Heart right ventricle (tissue), 16 donors: ENCODE measurements at places on chromosomes 16 and 17. TPM values are rescaled to one million over a fixed set of nuclear protein-coding genes. Genes with fewer than 3 reads are reported as not detected.
A peak's percentile ranks its signal among the peaks of the same experiment; 100 is the strongest.

DNA sequence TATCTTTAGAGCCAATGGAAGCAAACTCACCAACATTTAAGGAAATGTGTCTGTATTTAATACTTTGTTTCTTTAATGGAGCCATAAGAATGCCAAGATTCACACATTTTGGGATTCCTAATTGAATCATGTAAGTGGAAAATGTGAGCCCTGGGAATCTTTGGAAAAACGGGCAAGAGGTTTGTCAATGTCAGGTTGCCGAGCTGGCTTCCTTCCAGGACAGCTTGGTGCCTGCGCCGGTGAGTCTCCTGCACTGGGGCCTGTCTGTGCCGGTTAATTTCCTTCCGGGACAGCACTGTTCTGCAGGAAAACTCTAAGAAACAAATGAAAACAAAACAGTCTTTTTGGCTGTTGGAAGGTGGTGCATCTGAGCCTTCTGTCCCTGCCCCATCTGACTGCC is 210.6 kb downstream of the HAPSTR1 start:
- DNase-seq: no peak

GRCh38 chr17:70434536-70435490 is 265.5 kb downstream of the KCNJ2 start:
- no peak for DNase-seq

GRCh38 chr17:1087381-1088241 is 90.7 kb downstream of the TIMM22 start:
- DNase-seq: peak; percentile 74

- no peak for DNase-seq
Observed at GRCh38 chr16:3548445-3548844, 28.8 kb downstream of the NLRC3 start.

GRCh38 chr17:17367931-17368330 is 64.8 kb downstream of the NT5M start:
- DNase-seq: no peak

DNA sequence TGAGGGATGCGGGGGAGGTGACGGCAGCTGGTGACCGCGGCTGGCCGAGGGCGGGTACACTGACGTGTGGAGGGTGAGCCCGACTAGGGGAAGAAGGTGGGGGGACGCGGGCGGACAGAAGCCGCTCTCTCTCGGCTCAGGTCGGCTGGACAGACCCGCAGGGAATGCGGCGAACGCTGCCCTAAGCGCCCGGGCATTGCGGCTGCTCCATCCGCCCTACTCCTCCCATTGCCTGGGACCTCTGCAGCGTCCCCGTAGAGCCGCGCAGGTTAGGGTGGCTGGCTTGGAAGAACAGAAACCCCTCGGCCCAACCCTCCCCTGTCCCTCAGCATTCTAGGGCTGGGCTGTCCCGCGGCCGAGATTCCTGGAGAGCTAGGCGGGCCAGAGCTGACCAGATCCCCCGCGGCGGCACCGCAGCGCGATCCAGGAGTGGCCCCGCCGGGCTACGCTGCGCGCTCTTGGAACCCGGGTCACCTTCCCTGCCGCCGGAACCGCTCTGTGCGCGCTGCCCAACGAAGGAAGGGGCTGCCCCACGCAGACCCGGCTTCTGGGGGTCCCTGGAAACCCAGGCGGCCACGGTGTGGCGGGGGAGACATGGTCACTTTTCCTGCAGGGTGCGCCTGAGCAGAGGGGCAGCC is 3.0 kb downstream of the DLX4 start:
- DNase-seq: no peak

- no peak for DNase-seq
Observed at GRCh38 chr17:31283841-31284240, 13.2 kb downstream of the OMG start.

DNA sequence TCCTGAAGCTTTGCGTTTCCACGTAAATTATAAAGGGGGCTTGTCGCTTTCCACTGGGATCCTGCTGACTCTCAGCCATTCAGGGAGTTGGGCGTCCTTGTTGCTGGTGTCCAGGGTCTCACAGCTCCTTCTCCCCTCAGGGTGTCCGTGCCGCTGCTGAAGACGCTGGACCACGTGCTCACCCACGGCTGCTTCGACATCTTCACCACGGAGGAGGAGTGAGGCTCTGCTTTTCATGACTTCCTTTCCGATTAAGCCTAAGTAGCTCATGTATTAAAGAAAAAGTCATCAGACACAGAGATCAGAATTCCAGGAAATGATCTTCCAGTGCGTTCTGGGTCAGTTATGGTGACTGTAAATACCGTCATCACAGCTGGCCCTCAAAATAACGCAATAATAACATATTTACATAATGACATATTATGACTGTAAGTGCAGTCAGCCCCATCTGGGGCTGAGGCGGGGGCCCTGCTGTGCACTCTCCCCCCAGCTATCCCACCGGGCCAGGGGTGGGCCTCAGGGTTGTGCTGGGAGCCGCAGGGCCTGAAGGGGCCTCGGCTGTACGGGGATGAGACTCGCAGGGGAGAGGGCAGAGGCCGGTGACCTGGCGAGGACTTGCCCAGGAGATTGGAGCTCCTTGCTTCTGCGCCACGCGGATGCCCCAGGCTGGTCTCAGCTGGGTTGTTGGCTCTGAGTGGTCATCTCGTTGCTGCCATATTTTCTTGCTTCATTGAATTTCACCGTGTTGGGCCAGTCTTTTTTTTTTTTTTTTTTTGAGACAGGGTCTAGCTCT is 92.9 kb upstream of the ZNF750 start:
- no peak for DNase-seq

DNA sequence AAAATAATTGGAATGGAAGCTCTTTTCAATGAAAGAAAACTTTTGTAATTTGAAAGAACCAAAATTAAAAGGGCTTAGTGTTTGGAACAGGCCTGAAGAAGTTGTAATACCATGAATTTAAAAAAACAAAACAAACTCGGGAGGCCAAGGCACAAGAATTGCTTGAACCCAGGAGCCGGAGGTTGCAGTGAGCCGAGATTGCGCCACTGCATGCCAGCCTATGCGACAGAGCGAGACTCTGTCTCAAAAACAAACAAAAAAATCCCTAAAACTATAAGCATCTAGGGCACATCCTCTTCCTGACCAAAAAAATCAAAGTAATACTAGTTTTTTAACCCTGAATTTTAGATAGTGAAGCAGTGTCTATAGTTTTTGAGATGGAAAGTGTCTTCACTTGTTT is 12.7 kb downstream of the CLTC start:
- DNase-seq: no peak

DNA sequence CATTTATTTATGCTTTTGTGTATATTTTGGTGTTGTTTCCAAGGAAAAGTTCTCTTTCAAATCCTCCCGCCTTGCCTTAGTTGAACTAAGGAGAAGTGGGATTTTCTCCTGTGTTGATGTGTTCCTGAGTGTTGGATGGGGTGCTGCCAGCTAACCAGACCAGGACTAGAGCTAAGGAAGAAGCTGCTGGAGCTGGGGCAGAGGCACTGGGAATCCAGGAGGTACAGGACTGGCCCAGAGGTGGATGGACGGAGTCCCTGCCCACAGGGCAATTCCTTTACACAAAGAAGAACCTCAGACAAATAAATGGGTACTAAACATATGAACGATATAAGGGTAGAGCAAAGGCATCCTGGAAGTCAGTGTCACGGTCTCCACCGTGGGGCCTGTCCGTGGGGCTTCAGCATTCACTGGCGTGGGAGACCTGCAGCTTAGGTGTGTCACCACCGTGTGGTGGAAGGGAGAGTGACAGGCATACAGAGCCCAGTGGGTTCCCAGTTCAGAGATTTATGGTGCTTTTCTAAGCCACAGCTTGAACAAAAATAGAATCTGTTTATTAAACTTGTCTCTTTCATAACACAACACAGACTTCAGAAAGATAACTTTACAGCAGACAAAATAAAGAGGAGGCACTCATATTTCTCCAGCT is 270.7 kb downstream of the NTN1 start:
- DNase-seq: peak; percentile 45

DNA sequence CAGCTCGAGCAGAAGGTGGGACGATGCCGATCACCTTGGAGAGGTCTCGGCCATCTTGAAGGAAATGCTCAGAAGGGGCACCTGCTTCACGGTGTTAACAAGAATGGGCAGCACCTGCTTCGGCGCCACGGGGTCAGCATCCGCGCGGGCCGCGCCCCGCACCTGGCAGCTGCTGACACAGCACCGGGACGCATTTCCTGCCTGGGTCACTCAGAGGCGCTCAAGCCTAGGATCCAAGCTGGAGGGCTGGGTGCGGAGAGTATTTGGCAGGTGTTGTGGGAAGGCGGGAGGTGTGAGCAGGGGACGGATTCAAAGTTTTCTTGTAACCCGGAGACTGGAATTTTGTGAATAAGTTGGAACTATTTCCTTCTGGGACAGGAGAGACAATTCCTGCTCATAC is 39.3 kb upstream of the AKTIP start:
- DNase-seq: no peak

DNA sequence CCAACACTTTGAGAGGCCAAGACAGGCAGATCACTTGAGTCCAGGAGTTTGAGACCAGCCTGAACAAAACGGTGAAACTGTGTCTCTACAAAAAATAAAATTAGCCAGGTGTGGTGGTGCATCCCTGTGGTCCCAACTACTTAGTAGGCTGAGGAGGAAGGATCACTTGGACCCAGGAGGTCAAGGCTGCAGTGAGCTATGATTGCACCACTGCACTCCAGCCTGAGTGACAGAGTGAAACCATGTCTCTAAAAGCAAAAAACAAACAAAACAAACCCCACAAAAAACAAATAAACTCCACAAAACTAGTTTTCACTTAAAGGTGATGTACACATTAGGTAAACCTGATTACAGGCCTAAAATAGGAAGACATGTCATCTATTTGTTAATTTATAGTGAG is 40.3 kb downstream of the MARVELD3 start:
- no peak for DNase-seq

DNA sequence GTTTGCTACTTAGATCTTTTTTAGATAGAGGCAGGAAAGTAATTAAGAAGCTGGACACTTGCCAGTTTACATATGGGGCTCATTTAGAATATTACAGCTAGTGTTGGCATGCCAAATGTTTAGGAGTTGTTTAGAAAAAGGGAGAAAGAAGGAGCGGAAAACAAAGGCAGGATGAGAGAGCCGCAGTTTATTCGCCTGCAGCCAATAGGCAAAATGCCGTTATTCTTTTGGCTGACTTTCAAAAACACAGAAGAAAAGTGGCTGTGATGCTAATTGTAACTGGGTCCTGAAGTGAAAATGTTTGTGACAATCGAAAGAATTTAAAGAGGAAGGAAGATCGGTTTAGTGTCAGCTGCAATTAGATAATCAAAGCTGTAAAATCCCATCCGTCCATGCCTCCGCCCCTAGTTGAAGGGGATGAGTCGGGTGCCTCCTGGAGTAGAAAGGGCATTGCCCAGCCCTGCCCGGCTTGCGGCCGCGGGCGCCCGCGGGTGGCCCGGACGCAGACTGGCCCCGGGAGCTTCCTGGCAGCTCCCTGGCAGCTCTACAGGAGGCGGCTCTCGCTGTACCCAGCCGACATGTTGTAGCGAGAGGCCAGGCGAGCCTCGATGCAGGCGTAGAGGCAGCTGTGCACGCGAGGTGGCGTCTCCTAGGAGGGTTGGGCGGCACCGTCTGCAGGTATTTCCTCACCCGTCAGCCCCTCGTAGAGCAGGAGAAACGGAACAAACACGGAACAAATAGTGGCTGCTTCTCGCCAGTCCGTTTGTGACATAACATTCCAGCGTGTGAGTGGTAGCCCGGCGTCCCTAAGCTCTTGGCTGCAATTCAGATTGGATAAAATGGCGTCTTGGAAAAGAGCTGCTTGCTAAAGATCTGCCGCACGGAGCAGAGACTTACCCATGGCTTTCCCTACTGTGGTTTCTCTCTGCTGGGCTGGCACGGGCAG is 82.2 kb downstream of the TNRC6C start:
- peak; percentile 54 for DNase-seq

DNA sequence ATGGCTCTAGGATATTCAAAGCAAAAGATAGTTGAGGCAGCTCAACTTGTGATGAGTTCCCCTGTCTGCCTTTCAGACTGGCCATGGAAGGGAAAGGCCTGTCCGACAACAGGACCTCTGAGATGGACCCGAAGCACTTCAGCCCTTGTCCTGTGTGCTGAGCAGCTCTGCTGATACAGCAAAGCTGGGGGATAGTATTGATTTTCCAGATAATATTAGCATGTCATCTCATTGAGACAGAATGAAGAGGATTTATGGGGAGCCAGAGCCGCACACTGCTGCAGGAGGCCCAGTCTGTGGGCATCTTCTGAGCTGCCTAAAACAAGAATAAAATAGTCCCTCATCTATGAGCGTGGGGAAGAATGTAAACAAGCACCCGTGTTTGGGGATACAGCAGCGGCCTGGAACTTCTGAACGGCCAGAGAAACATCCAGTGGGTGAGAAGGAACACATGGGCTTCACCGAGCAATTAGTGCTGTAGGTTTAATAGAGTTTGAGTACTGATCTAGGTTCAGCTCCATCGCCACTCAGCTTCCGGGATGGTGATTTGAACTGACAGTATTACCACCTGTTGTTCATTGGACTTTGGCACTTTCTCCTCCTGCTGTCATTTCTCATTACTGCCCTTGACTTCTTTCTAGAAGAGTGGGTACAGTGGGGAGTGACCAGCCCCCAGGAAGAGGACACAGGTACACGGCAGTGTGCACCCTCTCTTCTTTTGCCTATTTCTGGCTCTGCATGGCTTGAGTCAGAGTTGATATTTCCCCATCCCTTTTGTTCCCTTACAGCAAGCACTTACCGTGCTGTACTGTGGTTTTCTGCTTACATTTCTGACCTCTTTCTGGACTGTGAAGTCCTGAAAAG is 96.5 kb upstream of the TBX2 start:
- no peak for DNase-seq

GRCh38 chr16:50121721-50122445 is 31.2 kb upstream of the TENT4B start:
- no peak for DNase-seq

MT1G gene
- polyA plus RNA-seq: 3.7 TPM

TMEM114 gene
- not detected for polyA plus RNA-seq

ABCA5 gene
- polyA plus RNA-seq: 46.7 TPM

CASKIN1 gene
- polyA plus RNA-seq: 3.4 TPM

HOXB3 gene
- 5.9 TPM for polyA plus RNA-seq

ZNF597 gene
- polyA plus RNA-seq: 0.86 TPM

NXPH3 gene
- 2.3 TPM for polyA plus RNA-seq

USP6 gene
- polyA plus RNA-seq: 0.01 TPM
